CD4-positive, alpha-beta T cell treated with Interleukin-15 for 1 hour (primary cell): ENCODE measurements at places on chromosomes 1 and 21.

DNA sequence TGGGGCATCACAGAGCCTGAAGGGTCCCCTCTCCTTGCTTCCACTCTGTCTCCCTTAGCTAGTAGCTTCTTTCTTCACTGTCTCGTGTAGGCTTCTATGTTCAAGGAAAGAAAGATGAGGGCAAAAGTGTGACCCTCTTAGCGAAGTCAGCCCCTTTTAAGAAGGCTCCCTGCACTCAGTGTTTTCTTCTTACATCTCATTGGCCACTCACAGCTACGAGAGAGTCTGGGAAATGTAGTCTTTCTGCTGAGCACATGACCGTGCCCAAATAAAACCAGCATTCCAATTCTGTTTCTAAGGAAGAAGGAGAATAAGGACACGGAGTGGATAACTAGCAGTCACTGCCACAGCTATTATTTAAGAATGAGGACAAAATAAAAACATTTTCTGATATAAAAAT, 104.9 kb upstream of the TNR start:
- DNase-seq, result no peak

GRCh38 chr1:75993661-75994060, 61.5 kb upstream of the ASB17 start:
- DNase-seq, result no peak

DNA sequence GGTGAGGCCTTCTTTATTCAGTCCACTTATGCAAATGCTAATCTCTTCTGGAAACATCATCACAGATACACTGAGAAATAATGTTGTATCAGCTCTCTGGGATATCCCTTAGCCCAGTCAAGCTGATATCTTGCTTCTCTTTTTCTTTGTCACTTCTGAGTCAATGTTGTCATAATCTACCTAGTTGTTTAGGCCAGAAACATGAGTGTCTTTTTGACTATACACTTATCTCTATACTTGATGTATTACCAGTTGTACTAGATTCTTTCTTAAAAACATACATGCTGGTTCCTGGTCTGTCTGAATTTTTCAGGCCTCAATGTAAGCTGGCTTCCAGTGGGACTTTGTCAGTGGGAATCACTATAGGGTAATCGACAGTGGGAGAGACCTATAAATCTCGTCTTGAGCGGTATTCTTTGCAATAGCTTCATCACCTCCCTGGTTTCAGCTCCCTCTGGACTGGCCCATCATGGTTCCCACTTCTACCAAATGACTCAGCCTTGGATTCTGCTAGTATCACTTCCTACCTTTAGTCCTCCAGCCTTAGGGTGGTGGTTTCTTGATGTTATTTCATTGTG, 135.2 kb upstream of the CYYR1 start:
- DNase-seq, result no peak

GRCh38 chr1:196376630-196377328, 231.5 kb downstream of the KCNT2 start:
- DNase-seq, result no peak

DNA sequence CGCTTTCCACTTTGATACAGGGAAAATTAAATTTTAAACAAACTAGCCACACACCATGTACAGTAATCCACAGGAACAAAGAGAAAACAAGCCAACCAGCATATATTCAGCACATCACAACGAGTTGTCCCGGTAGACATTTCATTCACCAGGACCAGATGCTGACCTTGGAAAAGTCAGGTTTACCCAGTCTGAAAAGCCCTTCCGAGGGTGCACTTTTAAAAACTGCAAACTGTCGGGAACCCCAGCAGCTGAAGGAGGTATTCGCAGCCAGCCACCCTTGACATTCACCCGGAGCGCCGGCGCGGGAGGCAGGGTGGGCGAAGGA, 1.2 kb downstream of the MCOLN3 start:
- no peak for DNase-seq
